ENCODE measurements at places on chromosomes 5 and 9.

DNA sequence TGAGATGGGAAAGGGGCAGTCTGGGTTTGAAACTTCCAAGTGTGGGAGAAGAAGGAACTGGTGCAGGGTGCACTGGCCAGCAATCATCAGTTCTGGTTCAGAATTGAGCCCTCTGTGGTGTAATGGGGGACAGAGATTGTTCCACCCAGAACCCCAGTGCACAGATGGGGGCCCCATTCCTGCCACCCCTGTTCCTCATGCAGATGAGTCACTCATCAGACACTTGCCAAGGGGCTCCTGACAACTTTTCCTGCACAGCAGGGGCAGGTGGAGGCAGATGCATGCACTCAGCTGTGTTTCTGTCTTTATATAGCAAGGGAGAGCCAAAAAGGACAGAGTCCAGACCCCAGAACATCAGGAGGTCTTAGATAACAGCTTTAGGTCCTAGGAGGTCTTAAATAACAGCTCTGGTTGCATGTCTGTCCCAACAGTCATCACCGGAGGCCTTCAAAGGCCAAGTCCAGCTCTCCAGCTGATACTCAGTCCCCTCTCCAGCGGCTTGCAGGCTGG is 252.9 kb downstream of the HSPA4 start:
- DNase-seq = no peak

GRCh38 chr5:97844797-97845196 is 661.8 kb upstream of the RIOK2 start:
- DNase-seq = no peak

GRCh38 chr9:114187827-114188226 is 32.5 kb downstream of the COL27A1 start:
- DNase-seq = no peak

DNA sequence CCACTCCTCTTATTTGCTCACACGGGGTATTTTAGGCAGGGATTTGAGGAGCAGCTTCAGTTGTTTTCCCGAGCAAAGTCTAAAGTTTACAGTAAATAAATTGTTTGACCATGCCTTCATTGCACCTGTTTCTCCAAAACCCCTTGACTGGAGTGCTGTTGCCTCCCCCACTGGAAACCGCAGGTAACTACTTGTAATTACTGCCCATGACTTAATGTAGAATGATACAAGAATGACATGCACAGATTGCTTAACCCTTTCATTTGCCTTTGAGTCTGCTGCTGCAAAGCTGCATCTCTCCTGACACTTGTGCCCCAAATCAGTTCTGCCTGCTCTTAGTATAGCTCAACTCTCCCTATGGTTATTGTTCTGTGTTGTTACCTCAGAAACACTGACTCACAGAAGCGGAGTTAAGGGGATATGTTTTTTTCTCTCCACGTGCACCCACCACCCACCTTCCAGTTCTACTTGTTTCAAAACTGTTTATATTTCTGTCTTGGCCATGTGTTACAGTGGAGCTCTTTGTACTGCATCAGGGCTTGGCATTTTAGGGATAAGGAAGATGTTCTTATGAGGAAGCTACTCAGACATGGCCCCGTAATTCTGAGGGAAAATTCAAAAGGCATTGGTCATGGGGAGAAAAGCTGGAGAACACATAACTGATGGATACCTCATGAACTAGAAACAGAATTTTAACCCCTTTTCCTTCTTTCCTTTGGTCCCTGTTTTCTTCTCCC is 2.3 kb downstream of the ADRB2 start:
- DNase-seq = no peak

DNA sequence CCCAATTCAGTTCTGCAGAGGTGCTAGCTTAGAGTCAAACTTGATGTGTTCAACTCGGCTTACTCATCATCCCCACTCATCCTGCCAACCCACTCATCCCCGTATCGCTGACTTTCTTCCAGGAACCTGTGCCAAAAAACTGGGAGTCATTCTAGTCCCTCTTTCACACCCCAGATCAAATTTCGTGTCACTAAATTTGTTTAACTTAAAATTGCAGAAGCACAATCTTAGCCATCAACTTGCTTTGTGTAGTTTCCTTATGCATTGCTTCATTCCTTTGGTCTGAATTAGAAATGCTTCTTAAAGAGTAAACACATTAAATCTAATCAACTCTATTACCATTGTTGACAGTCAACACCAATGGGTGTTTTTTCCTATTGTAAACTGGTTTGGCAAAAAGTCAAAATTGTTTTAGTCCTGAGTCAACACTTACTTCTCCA is 162.4 kb downstream of the TTC39B start:
- DNase-seq = no peak

DNA sequence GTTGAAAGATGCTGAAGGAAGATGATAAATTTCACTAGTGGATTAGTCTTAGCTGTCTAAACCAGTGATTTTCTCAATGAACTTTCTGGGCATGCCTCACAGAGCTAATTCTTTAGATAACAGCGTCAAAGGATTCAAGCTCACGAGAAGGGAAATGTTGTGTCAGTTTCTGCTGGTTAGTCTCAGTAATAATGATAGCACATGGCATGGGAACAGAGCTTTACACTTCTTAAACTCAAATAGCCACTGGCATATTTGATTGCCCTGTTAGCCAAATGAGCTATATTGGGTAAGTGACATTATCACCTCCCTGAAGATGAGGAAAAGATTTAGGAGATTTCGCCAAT is 139.3 kb upstream of the NR3C1 start:
- DNase-seq = no peak

GRCh38 chr9:69622676-69623075 is 49.5 kb downstream of the APBA1 start:
- no peak for DNase-seq

DNA sequence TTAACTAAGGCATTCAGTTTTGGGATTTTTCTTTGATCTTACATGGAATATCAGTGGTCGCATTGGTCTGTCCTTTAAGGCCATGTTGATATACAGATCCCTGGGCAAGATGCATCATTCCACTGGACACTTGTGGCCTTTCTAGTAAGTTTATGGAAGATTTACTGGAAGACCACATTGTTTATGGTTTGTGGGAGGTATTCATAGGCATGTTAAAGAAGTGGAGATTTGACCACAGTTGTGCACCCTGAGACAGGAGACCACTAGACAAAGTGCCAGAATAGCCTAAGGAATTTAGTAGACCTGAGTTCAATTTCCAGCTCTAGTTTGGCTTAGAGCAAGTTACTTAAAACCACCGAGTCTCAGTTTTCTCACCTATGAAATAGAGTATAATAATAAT is 383.1 kb upstream of the PAPPA start:
- no peak for DNase-seq

DNA sequence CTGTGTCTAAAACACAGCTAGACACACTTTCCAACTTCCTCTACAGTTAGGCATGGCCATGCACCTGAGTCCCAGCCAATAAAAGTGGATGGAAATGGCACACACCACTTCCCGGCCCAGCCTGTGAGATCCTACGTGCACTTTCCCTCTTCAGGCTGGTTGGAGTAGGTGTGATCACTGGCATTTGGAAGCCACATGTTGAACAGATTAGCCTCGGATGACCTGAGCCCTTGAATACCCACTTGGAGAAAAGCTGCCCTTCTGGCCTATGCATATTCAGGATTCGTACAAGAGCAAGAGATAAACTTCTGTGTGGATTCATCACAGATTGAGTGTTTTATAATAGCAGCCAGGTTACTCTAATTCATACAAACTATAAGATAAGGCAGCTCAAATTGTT is 359.0 kb upstream of the SLC30A5 start:
- DNase-seq = no peak

- peak; percentile 36 for DNase-seq
These were observed 11.5 kb downstream of the SMIM3 start for GRCh38 chr5:150789943-150790611.

- DNase-seq = no peak
These were observed 47.1 kb downstream of the SPIN1 start for GRCh38 chr9:88435336-88435735.

DNA sequence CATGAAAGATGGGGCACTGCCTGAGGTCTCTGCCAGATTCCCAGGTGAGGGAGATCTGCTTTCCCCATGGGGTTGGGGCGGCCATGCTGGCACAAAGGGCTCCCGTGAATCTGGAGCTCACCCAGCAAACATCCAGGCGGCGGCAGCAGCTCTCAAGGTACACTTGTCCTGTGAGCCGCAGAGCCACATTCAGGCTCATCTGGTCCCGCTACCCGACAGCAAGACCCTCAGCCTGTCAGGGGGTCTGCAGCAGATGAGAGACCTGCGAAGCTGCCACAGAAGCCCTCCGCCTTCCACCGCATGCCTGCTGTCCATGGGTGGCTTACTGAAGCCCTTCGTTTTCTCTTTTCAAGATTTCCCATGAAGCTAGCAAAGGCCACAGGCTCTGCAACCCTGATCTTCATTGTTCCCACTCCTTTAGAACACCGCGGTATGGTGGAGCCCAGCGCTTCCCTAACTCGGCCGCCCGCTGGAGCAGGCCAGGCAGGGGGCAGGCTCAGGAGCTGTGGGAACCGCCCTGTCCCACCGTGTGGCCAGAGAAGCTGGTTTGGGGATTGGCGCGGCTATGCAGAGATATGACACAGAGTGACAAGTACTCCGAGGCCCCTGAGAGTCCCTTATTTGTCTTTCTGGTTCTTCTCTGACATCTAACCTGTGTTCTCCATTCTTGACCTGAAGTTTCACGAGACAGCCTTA is 8.8 kb downstream of the LRRC14B start:
- DNase-seq = no peak

DNA sequence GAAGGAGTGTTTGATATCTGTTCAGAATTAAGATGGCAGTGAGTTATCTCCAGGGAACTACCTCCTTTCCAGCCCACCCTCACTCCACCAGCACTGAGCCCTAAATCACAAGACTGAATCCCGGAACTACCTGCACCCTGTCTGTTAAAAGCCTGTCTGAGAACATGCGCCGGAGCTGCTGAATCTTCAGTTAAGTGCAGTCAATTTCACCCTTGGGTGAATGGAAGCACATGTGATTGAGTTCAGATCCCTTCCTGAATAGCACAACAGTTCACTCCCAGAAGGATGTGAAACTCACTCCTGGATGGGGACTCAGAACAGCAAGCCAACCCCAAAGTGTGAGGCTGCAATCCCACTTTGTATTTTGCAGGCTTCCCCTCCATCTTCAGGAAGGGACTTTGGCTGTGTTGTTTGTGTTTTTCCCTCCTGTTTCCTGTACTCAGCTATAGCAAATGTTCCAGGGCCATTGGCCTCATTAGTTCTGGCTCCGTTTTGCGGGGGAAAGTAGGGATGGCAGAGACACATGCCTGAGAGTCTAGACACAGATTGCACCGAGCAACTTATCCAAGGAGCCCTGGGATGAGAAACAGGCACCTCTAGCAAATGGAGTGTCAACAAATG is 43.4 kb downstream of the DPYSL3 start:
- no peak for DNase-seq

DNA sequence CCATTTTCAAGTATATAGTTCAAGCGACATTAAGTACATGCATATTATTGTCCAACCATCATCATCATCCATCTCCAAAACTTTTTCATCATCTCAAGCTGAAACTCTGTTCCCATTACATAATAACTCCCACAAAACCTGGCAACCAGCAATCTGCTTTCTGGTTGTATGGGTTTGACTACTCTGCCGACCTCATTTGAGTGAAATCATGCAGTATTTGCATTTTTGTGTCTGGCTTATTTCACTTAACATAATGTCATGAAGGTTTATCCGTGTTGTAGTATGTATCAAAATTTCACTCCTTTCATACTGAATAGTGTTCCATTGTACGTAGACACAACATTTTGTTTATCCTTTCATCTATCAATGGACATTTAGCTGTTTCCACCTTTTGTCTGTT is 74.8 kb downstream of the SGCD start:
- no peak for DNase-seq

- DNase-seq = no peak
These were observed 44.0 kb downstream of the NNT start for GRCh38 chr5:43646992-43647391.

- DNase-seq = no peak
These were observed 142.5 kb downstream of the PJA2 start for GRCh38 chr5:109267283-109267682.

DNA sequence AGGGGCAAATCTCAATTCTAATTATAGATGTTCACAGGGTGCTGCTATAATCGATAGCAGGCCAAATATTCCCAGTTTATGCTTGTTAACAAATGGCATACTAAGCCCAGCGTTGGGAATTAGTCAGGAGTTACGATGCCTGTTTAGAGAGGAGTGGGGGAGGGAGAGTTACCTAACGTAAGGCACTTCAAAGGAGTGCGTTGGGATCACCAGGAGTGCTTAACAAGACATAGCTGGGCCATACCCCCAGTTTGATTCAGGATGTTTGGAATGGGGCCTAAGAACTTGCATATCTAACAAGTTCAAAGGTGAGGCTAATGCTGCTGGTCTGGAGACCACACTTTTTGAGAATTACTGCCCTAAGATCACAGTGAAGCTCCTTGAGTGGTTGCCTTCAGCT is 14.5 kb upstream of the SRP19 start:
- no peak for DNase-seq

- no peak for DNase-seq
These were observed 45.0 kb upstream of the KLF4 start for GRCh38 chr9:107534510-107535078.

DNA sequence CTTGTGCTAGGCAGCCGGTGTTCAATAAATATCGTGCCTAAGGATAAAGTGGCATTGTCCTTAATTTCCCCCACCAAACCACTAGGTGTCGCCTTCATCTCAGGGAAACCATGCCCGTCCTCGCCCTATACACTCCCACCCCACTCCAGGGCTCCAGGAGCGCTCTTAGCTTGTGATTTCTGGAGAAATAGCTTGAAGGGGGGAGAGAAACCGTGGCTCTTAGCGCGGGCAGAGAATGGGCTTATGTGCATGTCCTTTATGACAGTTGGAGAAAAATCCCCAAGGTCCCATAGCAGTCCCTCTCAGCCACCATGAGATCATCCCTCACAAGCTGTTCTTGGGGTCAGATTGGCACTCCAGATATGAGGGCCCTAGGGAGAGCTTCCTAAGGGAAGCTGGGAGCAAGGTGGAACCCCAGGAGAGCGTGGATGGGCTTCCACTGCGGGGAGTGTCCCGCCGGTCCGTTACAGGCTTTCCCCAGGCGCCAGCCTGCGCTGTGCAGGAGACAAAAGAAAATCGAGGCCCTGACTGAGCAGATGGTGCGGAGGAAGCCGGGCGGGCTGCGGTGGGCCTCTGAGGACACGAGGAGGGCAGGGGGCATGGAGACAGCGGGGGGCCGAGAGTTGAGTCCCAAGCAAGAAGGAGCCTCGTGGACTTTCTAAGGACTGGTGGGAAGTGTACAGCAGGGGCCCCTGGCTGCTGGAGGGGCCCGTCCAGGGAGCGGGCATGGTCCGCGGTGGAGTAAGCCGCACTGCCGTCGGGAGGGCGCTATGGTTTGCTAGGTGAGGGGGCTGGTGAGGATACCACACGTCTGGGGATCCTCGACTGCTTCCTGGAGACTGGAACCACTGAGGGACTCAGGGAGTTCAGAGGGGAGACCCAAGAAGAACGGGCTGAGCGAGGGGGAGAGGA is 750 bp upstream of the NPR2 start:
- DNase-seq = peak; percentile 57

All from left colon (tissue), 2 donors.